Vagina (tissue), 2 donors: ENCODE measurements at places on chromosomes 11 and 22. TPM values are rescaled to one million over a fixed set of nuclear protein-coding genes. Genes with fewer than 3 reads are reported as not detected.

SORL1 gene
- total RNA-seq: 38.3 TPM

BEST1 gene
- total RNA-seq: 4.4 TPM

FOXRED2 gene
- total RNA-seq: 3.7 TPM

P2RX6 gene
- total RNA-seq: 1.7 TPM

GRCh38 chr11:91773090-91773489 lies 451.5 kb upstream of the FAT3 start:
- no peaks in the 10 kb centered on the region for H3K27me3 ChIP-seq
- no peaks in the 10 kb centered on the region for H3K4me1 ChIP-seq
- no peak for DNase-seq
- no peak overlapping the region for H3K27ac ChIP-seq

GRCh38 chr11:14722496-14722895 lies 78.9 kb downstream of the PDE3B start:
- no peak overlapping the region for H3K4me3 ChIP-seq
- no peaks in the 10 kb centered on the region for H3K4me1 ChIP-seq
- no peak for DNase-seq
- no peak overlapping the region for H3K27ac ChIP-seq
- no peaks in the 10 kb centered on the region for H3K36me3 ChIP-seq
